ENCODE measurements at places on chromosomes 4 and X. TPM values are rescaled to one million over a fixed set of nuclear protein-coding genes. Genes with fewer than 3 reads are reported as not detected.

Gene RADX
- total RNA-seq: 1.0 TPM

Gene RRAGB
- total RNA-seq: 25.6 TPM

Gene FAM53A
- total RNA-seq: 0.52 TPM

Gene DCAF4L1
- total RNA-seq: under 0.01 TPM

Gene TCEAL4
- 15.1 TPM for total RNA-seq

Gene EGF
- total RNA-seq: 24.5 TPM

Gene ASB12
- 8.4 TPM for total RNA-seq

Gene SORCS2
- total RNA-seq: 3.1 TPM

Gene ZFP42
- total RNA-seq: not detected

Gene PAGE4
- total RNA-seq: not detected

Gene CDX4
- total RNA-seq: not detected

Gene NUDT10
- total RNA-seq: 1.0 TPM

Gene ADRA2C
- 1.0 TPM for total RNA-seq

Gene TCEAL6
- not detected for total RNA-seq

Measured in skeletal muscle tissue (tissue), 5 donors.